ENCODE measurements at places on chromosomes 12 and 14.

DNA sequence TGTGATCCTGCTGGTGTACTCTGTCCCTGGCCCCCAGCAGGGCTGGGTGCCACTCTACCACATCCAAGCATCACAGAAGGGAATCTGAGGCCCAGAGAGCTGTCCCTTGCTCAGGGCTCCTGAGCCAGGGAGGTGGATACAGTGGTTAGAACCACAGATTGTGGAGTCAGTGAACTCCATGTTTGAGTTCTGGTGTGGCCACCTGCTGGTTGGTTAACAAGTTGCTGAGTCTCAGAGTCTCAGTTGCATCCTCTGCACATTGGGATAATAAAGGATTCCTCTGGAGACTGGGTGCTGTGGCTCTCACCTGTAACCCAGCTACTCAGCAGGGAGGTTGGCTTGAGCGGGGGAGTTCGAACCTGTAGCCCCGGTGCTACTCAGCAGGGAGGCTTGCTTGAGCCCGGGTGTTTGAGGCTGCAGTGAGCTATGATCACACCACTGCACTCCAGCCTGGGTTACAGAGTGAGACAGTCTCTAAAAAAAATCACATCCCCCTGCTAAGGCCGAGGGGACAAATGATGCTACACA lies 39.4 kb downstream of the MVK start:
- DNase-seq, result no peak

DNA sequence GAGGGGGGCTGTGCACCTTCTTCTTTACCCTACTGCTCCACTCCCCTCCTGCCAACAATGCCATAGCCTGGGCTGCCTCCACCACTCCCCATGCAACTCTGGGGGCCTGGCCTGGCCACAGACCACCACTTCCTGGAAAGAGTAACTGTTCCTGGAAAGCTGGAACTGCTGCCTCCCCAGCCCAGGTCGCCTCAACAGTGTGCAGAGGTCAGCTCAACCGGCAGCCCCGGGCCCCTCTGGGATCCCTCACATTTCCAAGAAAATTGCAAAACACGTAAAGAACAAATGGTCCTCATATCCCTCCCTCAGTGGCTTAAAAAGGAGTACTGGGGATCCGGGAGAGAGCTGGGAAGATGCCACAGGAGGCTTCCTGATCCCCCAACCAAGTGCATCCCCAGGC lies 22.4 kb upstream of the DIO3 start:
- no peak for DNase-seq

GRCh38 chr14:76486251-76486743 lies 110.4 kb downstream of the ESRRB start:
- no peak for DNase-seq

GRCh38 chr12:22577667-22578066 lies 33.3 kb upstream of the C2CD5 start:
- no peak for DNase-seq

GRCh38 chr12:85301051-85301450 lies 21.0 kb downstream of the ALX1 start:
- DNase-seq, result no peak

DNA sequence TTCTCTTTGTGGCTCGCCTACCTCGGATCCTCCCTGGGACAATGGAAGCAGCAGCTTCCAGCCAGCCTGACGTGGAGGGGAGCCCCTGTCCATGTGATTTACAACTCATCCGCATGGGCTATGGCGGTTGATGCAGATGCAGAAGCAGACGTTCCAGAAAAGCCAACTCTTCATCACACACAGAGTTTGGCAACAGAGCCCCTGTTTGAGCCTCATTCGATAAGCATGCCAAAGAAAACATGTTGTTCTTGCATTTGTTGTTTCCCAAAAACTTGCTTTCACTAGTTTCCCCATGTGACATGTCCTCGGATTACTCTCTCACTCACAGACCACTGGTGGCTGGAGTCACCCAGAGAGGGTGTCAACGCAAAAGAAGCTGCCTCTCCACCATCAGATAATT lies 16.4 kb upstream of the TC2N start:
- no peak for DNase-seq

- DNase-seq, result no peak
Observed at GRCh38 chr12:118436986-118437385, 60.6 kb downstream of the SUDS3 start.

GRCh38 chr12:83186419-83186818 lies 499.7 kb downstream of the TMTC2 start:
- no peak for DNase-seq

DNA sequence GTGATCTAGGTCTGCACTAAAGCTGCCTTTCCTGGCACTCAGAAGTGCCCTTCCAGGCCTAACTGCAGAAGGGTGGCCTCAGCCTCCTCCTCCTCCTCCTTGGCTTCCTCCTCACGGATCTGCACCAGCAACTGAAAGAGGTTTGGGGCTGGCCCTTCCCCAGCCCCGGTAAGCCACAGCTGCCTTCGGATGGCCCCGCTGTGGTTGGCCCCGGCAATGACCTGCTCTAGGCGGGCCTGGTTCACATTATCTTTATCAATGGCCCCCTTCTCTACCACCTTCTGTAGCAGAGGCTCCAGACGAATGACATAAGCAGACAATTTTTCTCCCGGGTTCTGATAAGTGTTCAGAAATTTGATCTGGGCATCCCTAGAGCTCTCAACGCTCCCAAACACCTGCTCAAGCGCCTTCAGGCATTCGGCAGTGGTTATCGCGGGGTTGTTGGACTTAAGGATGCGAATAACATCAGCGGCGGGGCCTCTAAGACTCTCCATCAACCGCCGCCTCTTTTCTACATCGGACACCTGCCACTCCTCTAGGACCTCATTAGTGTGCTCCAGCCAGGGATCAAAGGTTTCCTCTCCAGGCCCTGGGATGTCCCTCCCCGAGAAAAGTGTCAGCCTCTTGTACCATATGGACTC lies 1.5 kb downstream of the PNMA1 start:
- DNase-seq, result no peak

DNA sequence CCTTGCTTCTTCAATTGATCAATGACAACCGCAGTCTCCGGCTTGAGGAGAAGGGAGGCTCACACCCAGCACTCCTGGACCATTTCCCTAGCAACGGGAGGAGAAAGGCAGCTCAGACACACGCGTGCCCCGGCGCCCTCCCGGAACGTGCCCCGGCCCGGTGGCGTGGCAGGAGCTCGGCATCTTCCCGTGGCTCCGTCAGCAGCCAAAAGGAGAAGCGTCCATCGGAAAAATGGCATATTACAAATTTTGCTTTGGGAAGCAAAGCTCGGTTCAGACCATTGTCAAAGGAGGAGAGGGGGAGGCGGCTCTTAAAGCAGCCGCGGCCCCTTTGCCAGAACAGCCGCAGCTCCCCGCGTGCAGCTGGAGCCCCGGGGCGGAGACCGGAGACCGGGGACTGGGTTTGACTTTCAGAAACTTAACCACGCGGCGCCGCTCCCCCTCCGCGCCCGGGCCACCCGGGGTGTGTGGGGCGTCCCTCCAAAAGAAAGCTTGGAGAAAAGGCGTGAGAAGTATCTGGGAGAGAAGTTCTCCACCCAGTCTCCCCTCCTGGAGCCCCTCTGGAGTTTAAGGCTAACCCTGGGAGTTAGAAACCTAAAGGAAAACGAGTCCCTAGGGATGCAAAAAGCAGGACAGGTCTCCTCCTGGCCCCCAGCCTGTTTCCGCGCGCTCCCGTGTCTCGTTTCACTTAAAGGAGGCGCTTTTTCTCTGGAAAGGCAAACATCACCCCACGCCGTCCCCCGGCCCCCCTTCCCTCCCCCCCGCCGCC lies 545 bp downstream of the PPFIA2 start:
- no peak for DNase-seq

GRCh38 chr12:57797933-57798332 lies 15.3 kb downstream of the TSFM start:
- no peak for DNase-seq

- no peak for DNase-seq
Observed at GRCh38 chr12:79250960-79251755, 386.6 kb downstream of the SYT1 start.

DNA sequence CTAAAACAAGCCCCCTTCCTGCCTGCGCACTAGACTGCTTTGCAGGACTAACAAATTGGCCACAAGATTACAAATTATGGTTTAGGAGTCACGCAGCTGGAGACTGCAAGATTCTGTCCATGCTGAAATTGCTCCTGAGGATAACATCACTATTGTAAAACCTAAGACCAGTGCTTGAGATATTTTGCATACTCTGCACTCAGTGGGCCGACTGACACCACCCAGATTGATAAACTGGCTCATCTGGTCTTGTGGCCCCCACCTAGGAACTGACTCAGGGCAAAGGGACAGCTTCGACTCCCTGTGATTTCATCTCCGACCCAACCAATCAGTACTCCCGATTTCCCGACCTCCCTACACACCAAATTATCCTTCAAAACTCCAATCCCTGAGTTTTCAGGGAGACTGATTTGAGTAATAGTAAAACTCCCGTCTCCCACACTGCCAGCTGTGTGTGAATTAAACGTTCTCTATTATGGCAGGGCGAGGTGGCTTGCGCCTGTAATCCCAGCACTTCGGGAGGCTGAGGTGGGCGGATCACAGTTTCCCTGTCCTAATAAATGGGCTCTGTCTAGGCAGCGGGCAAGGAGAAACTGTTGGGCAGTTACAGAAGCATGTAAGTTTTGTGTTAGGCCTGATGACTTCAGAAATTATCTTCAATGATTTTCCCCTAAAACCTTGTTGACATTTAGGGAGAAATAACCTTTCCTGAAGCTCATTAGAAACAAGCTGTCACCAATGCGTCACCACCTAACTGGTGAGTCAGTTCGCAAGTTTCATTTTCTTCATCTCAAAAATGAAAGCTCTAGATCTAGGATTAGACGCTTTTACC lies 5.3 kb upstream of the UBC start:
- no peak for DNase-seq

- DNase-seq, result no peak
Observed at GRCh38 chr12:2504577-2504976, 290.2 kb upstream of the FKBP4 start.

- no peak for DNase-seq
Observed at GRCh38 chr12:38588624-38589305, 272.2 kb downstream of the ALG10B start.

GRCh38 chr12:4353785-4354208 lies 25.7 kb downstream of the FGF23 start:
- no peak for DNase-seq

- no peak for DNase-seq
Observed at GRCh38 chr14:32085182-32085844, 8.2 kb downstream of the ARHGAP5 start.

GRCh38 chr12:113788020-113788856 lies 177.9 kb downstream of the RBM19 start:
- DNase-seq, result no peak

DNA sequence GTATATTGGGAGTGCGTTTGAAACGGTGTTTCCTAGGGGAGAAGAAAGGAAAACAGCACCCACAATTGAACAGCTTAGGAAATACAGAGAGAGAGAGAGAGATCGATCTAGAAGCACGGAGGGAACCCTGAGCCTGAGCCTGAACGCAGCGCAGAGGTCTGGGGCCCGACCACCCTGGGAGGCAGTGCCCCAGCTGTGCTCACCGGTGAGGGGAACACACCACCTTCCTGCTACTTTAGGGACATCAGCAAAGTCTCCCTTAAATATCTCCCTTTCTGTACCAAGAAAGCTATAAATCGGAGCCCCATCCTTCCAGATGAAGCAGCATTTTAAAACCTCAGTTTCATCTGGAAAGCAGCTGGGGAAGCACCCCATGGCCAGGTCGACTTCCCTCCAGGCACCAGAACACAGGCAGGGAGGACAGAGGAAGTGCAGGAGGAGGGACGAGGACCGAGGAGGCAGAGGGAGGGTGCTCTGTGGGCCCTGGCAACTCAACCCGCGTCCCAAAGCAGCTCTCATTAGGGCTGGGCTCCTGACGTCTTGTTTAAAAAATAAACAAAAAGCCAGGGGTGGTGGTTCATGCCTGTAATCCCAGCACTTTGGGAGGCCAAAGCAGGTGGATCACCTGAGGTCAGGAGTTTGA lies 12.2 kb downstream of the RIMBP2 start:
- DNase-seq, result no peak

DNA sequence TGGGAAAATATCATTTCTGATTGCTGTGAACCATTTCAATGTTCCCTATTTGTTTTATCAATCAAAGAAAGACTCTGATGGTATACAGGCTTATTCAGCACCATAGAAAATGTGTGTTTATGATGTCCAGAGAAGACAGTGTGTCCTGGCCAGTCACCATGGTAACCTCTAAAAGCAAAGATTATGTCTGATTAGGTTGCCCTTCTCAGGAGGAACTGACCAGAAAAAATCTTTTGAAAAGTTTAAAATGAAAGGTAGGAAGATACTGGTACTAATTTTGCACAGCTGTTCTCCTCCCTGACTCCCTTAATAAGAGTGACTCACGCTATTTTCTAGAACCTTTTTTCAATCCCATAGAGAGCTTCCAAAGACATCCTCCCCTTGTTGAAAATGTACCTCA lies 391.8 kb upstream of the DCN start:
- DNase-seq, result no peak

GRCh38 chr14:69083181-69083580 lies 69.7 kb downstream of the DCAF5 start:
- no peak for DNase-seq

DNA sequence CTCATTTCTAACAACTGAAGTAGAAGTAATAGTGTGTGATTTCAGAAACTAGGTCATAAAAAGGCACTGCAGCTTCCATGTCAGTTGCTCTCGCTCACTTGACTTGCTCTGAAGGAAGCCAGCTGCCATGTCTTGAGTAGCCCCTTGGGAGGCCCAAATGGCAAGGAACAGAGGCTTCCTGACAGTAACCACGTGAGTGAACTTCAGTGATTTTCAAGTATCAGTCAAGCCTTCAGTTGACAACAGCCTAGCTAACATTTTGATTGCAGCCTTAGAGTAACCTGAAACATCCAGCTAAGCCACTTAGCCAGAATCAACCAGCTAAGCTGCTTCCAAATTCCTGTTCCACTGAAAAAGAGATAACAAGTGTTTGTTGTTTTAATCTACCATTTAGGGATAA lies 26.7 kb downstream of the TOGARAM1 start:
- no peak for DNase-seq

GRCh38 chr14:102318781-102319276 lies 717 bp upstream of the ZNF839 start:
- DNase-seq, result no peak

GRCh38 chr14:25588751-25589150 lies 538.8 kb upstream of the STXBP6 start:
- no peak for DNase-seq
